ENCODE measurements at places on chromosomes 11 and 22. TPM values are rescaled to one million over a fixed set of nuclear protein-coding genes. Genes with fewer than 3 reads are reported as not detected.
A peak's percentile ranks its signal among the peaks of the same experiment; 100 is the strongest.

DNA sequence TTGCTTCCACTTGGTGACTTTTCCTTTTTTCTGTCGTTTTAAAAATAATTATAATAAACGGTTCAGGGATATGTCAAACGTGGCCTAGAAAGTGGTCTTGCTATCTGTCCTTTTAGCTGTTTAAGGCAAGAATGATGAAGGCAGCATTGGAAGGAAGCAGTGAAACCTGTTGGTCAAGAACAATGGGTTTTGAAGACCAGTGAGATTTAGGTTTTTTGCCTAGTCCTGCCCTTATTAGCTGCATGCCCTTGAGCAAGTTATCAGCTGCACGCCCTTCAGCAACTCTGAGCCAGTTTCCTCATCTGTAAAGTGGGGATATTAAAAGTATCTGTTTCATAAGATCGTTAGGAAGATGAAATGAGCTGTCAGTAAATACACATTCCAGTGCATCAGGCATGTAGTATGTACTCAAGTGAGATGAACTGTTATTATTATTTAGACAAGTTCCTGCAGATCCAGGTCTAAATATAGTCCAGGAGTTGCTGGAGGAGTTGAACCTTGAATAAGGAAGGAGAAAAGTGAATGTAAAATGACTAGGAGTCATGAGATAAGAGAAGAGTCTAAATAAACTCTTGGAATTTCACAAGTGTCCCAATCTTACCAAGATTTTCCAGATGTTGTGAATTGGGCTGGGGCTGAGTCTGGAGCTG lies 90.8 kb upstream of the HSD17B12 start:
- no peak for DNase-seq

- DNase-seq: no peak
These were observed 117.3 kb downstream of the EHF start for GRCh38 chr11:34738237-34738636.

GRCh38 chr22:49046546-49047361 lies 780.9 kb downstream of the BRD1 start:
- DNase-seq: peak; percentile 45

- no peak for DNase-seq
These were observed 90.0 kb downstream of the MICAL2 start for GRCh38 chr11:12200279-12200990.

GRCh38 chr11:72336163-72336562 lies 92.2 kb upstream of the PHOX2A start:
- no peak for DNase-seq

DNA sequence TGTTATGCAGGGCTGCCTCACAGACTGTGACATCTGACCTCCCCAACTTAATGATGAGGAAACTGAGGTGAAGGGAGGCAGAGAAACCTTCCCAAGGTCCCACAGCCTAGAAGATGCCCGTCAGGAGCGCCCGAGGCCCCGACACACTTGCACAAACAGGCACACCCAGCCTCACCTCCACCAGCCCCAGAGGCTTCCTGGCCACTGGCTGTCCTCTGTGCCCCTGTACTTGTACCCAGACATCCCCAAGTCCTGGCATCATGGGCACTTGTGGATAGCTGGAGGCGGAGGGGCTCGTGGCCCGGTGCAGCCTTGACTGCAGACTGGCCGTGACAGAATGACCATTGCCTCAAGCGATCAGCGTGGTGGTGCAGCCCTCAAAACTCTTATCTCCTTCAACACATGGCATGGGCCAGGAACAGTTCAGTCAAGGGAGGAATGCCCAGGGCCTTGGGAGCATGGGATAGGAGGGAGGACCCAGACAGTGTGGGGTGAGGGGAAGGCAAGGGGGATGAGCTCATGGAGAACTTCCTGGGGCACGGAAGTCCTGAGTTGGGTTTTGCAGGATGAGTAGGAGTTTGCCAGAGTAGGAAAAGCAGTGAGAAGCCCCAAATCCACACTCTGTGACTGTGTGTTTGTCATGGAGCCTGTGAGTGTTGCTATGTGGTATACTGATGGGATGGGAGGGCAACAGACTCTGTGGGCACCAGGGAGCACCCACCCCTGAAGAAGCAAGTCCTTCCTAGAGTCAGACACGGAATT lies 25.8 kb upstream of the PPARA start:
- DNase-seq: no peak

DNA sequence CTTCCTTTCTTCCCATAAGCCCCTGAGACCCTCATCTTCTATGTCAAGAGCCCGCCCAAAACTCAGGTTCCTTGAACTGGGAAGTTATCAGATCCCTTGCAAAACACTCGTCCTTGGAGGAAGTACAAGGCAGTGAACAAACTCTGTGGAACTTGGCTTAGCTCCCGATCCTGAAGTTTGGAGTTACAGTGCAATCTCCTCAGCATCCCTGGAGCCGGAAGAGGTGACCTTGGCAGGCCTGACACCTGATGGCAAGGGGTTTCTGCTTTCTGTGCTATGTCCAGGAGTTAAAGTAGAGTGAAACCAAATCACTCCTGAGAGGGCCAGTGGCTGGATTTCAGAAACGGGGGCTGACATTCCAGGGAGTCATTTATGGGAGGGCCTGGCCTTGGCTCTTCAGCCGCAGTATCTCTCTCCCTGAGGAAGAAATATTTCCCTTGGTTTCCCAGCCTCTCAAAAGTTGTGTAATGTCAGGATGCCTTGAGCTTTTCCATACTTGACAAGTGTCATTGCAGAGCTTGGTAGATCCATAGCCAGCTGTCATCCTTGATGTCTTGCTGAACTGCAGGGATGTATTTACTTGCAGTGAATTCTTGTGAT lies 1.9 kb upstream of the GRAMD1B start:
- DNase-seq: no peak

RAB36 gene
- total RNA-seq: 4.8 TPM

APOA1 gene
- 0.48 TPM for total RNA-seq

DNA sequence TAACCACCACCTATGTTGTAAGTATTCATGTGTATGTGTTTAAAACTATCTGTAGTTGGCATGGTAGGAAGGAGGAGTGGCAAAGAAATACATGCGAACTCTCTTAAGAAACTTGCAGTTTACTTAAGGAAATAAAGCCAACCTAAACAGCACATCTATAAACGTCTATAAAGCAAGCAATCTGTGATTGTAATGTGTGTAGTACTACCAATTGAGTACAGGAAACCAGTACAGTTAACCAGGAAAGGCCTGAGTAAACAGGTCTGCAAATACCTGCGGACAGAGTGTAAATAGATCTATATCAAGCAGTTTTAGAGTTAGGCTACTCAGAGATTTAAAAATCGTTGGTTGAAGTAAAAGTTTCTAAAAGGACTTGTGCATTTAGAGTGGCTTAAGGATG lies 59.5 kb upstream of the AMOTL1 start:
- DNase-seq: no peak

DNA sequence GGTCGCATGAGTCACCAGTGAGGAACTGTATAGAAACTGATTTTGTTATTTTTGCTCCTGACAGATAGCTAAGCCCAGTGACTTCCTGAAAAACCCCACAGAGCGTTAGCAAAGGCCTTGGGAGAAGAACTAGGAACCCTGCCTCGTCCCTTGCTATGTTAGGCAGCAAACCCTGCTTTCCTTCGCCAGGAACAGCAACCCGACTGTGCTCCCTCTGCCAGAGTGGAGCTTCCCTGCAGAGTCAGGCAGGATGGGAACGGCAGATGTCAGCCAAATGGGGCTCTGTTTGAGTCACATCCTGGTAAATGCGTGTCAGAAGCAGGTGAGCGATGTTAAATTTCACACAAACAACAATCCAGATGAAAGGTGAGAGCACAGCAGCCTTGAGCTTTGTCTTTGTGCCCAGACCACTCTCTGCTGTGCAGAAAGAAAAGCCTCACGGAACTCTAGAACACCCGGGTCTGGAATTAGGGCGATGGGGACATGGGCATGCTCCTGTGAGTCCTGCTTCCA lies 186.6 kb downstream of the ADAMTS15 start:
- no peak for DNase-seq

DNA sequence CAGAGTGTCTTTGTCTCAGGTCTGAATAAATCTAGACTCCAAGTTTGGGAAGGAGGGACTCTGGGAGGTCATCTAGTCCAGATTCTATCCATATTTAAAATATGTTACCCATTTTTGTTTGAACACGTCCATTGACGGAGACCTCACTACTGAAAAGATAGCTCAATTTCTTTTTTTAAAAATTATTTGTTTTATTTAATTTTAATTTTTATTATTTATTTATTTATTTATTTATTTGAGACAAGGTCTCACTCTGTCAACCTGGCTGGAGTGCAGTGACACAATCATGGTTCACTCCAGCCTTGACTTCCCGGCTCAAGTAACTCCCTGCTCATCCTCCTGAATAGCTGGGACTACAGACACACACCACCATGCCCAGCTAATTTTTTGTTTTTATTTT lies 89.5 kb upstream of the SNX19 start:
- no peak for DNase-seq

DNA sequence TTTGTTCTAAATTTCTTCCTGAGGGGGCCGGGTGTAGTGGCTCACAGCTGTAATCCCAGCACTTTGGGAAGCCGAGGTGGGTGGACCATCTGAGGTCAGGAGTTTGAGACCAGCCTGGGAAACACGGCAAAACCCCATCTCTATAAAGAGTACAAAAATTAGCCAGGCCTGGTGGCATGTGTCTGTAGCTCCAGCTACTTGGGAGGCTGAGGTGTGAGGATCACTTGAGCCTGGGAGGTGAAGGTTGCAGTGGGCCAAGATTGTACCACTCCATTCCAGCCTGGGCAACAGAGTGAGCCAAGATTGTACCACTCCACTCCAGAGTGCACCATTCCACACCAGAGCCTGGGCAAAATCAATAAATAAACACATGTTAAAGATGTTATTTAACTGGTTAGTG lies 20.6 kb upstream of the TOP3B start:
- no peak for DNase-seq

DNA sequence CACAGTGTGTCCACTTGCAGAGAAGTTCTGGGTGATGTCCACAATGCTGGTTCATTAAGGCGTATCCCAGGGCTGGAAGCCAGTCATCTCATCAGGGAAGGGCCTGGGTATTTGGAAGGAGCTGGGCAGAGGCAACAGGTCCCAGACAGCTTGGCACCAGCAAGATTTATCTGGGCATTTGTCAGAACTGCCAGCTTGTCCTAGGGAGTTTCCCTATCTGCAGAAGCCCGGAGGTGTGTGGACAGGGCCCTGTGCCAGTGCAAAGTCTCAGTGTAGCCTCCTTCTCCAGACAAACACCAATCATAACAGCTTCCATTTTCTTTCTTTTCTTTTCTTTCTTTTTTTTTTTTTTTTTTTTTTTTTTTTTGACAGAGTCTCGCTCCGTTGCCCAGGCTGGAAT lies 125.3 kb upstream of the TIMP3 start:
- no peak for DNase-seq

MS4A15 gene
- total RNA-seq: not detected

DNA sequence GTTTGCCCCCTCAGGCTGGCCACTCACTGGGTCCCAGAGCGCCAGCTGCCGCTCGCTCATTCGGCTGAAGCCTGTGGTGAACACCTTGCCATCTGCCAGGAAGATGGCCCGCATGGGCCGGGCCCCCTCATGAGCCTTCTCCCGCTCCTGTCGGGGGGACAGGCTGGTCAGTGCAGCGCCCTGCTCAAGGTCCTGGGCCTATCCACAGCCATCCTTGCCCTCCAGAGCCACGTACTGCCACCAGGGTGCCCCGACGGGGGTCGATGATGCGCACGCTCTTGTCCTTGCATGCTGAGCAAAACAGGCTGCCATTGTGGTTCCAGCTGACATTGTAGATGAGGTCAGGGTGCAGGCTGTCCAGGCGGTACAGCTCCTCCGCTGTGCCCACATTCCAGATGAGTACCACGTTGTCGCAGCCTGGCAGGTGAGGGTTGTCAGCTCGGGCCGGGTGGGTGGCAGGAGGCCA lies 2.1 kb downstream of the CORO1B start:
- no peak for DNase-seq

DNA sequence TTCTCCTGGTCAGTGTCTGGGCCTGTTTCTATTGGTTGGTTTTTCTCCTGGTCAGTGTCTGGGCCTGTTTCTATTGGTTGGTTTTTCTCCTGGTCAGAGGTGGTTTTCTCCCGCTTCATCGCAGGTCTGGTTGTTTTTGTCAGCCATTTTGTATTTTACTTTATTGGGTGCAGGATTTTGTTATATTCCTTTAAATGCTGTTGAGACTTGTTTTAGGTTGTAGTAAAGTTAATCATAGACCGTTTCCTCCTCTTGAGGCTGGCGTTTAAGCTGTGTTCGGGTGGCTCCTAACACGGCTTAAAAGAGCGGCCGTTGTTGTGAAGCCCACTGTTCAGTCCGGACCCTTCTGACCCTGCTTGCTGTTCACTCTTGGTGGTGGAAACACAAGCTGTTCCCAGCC lies 26.2 kb downstream of the ZBED4 start:
- no peak for DNase-seq

APOBEC3A gene
- total RNA-seq: 0.44 TPM

OR52I2 gene
- not detected for total RNA-seq

DNA sequence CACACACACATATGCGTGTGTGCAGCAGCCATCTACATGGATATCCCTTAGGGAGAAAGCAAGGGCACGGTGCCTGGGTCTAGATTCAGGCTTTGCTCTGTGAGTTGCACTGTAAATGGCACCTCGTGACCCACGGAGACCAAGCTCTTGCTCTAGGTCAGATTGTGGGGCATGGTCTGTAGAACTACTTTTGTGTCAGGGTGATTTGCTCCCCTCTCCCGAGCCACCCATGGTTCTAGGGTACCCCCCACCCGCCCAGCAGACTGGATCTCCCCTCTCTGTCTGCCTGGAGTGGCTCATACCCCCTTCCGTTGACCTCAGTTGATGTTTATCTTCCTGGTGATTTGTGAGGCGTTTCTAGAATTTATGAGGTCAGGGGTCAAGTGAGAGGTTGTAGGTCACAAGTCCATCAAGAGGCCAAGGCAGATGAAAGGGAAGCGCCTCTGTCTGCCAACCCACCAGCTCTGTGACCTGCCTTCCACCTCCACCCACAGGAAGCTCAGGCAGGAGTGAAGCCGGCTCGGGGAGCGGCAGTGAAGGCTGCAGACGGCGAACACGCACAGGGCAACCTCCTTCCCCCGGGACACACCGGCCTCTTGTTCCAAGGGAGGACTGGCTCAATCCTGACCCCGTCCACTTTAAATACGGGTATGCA lies 76.2 kb upstream of the TTLL12 start:
- no peak for DNase-seq

C11orf21 gene
- 0.33 TPM for total RNA-seq

BTG4 gene
- not detected for total RNA-seq

- no peak for DNase-seq
These were observed 113.1 kb upstream of the NNMT start for GRCh38 chr11:114183044-114183511.

DNA sequence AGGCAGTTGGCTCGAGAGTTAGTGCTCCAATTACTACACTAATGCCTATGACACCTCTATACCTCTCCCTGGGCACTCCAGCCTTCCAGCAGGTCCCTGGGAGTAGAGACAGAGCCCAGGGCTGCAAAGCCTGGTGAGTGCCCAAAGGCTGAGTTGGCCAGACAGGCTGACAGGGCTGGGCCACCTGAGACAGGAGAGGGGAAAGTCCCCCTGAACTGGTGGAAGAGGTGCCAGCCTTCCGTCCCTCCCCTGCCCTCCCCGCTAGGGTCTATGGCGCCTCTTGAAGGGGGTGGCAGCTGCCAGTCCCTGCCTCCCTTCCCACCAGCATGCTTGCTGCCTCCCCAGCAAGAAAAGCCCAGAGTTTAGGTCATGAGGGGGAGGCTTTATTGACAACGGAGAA lies 3.0 kb downstream of the KCNJ11 start:
- no peak for DNase-seq

All from breast epithelium (tissue), 4 donors.